ENCODE measurements at places on chromosomes 11 and 22. TPM values are rescaled to one million over a fixed set of nuclear protein-coding genes. Genes with fewer than 3 reads are reported as not detected.

DNA sequence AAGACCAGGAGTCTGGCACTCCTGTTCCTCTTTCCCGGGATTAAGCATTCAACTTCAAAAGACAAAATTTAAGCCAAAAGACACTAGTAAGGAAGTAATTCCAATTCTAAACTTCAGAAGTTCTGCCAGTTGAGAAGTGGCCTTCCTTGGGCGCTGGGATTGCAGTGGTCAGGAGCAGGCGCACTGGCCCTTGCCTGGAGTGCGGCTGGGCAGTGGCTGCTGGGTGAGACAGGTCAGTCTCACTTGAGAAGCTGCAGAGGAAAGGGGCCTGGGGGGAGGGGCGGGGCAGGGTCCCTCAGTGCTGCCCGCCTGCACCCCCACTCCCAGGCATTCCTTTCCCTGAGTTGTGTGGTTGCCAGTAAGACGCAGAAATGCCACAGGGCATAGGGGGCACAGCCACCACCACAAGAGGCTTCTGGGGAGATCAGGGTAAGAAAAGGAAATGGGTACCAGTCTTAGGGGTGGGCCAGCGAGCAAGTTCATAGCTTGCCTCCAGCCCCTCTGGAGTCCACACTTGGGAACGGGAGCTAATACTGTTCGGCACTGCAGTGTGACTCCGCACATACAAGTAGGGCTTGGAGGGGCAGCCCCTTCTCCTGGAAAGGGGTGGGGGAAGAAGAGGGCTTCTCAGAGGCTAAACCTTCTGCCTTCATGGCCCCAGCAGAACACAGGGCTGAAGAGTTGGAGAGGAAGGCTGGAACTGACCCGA lies 5.5 kb downstream of the MRPL49 start:
- DNase-seq, result no peak

DNA sequence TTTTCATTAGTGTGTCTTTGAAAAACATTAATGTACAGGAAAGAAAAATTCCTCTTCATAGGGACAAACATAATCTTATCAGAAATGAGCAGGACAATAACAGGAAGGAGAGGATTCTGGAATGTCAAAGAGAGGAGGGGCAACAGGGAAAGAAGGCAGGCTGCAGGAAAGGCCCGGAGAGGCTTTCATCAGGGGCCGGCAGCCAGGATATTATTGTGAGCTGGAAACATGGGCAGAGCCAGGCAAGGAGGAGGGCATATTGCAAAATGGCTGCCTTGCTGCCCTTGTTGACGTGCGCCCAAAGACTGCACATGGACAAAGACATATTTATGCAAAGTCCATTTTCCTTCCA lies 433.7 kb downstream of the ETS1 start:
- no peak for DNase-seq

DNA sequence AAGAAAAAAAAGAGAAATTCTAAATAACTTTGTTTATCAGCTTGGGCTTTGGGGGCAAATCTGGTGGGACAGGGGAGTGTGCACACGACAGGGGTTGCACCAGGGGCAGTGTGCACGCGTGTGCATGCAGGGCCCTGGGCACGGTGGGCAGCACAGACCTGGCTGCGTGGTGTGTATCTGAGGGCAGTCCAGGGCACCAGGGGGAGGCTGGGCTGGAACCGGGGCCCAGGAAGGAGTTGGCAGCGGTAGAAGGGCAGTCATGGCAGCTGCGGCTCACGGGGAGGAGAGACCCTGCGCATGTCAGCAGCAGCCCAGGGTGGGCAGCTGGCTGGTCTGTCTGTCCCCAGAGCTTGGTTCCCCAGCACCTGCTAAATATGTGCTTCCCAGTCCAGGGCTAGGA lies 4.3 kb downstream of the KRTAP5-5 start:
- DNase-seq, result no peak

DNA sequence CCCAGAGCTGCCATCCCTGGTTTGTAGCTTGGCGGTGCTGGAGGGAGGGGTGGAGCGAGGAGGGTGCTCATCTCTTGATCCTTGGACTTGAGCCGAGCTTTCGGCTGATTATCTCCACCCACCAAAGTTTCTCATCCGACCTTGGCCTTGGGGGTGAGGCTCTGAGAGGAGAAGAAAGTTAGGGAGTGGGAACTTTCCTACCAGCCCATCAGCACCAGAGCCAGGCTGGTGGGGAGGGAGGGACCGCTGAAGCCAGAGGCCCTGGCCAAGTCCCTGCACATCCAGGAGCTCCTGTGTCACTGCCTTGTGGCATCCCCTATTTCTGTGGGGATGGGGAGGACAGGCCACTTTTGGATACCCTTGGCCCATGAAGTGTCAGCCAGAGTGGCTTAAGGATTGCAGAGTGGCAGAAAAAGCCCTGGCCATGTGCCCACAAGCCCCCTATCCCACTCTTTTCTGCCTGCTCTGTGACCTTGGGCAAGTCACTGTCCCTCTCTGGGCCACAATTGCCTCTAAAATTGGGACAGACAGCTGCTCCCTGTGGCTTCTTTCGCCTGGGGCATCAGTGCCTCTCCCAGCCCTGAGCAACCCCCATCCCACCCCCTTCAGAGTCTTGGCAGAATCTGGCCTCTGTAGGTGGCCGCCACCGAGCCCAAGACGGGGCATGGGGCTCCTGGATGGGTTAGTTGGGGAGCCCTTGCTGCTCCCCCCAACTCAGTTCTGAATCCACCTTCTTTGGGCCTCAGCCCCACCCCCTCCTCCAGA lies 10.3 kb downstream of the KCTD17 start:
- no peak for DNase-seq

The OR5AP2 gene
- not detected for total RNA-seq

The SCARF2 gene
- 3.2 TPM for total RNA-seq

The ROBO4 gene
- total RNA-seq, result 0.26 TPM

DNA sequence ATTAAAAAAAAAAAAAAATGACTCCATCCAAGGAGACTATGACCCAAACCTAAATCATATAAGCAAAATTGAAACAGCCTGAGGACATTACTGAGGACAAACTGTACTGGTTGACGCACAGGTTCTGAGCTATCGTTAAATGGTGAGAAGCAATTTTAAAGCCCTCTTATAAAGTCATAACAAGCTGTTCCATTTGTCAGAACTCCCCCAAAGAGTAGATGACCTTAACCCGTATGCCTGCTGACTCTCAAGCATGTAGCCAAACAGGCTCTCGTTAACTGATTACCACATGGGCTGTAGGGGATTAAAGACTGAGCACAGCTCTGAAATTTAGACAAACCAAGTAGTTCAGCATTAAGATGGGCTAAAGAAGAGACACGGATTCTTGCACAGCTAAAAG lies 2.2 kb downstream of the CRYAB start:
- no peak for DNase-seq
